GM13976 (cell line): ENCODE measurements at places on chromosomes 3 and 15.

DNA sequence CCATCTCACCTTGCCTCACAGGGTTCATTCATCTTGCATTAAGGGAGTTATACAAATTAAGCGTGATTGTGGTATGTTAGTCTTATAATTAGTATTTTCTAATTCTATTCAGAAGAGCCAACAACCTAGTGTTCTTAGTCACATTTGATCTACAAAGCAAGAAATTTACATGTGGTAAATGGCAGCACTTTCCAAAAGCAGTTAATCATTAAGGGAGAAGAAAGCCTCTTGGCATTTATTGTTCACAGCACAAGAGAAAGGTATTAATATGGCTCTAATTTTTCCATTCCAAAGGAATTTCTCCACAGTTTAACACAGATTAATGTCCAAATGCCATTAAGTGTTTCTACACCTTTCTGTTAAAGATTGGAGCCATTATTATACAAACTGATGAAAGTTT, 1077.1 kb downstream of the ZPLD1 start:
- DNase-seq: no peak

GRCh38 chr3:176692199-176692965, 504.9 kb downstream of the TBL1XR1 start:
- DNase-seq: no peak

GRCh38 chr3:4021162-4021561, 221.9 kb downstream of the LRRN1 start:
- no peak for DNase-seq

- peak; percentile 62 for DNase-seq
These were observed 304.0 kb upstream of the CBLB start for GRCh38 chr3:106172780-106173179.

DNA sequence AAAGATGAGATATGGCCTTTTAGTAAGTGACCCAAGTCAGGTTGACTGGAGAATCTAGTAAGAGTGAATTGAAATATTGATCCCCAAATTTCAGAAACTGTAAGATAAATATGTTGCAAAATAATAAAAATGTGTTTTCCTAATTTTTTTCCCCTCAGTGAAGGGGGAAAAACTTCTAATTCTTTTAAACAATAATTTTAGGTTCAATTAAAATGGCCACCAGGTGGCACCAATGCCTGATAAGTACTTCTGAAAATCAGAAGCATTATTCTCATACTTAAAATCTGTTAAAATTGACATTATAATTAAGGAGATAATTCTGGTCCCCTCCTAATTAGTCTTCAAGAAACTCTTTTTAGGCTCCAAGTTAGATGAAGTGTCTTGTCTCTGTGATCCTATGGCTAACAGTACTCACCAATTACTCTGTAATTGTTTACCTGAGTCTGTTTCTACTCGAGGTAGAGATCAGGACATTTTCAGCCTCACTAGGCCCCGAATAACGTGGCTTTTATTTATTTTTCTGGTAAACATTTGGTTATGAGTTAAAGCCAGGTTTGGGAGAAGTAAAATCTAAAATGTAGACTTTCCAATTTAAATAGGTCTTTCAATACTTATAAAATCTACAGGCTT, 52.6 kb downstream of the NMD3 start:
- DNase-seq: peak; percentile 9

- no peak for DNase-seq
These were observed 45.0 kb upstream of the GK5 start for GRCh38 chr3:142270407-142270806.

GRCh38 chr3:48696601-48697000, 10.9 kb upstream of the NCKIPSD start:
- DNase-seq: no peak

- DNase-seq: no peak
These were observed 3.8 kb downstream of the PKM start for GRCh38 chr15:72227192-72227586.

GRCh38 chr15:42048821-42049200, 28.0 kb upstream of the PLA2G4E start:
- DNase-seq: no peak

- DNase-seq: no peak
These were observed 184.0 kb downstream of the EBLN2 start for GRCh38 chr3:73245459-73245858.
